ENCODE measurements at places on chromosomes 16 and 17. TPM values are rescaled to one million over a fixed set of nuclear protein-coding genes. Genes with fewer than 3 reads are reported as not detected.

DNA sequence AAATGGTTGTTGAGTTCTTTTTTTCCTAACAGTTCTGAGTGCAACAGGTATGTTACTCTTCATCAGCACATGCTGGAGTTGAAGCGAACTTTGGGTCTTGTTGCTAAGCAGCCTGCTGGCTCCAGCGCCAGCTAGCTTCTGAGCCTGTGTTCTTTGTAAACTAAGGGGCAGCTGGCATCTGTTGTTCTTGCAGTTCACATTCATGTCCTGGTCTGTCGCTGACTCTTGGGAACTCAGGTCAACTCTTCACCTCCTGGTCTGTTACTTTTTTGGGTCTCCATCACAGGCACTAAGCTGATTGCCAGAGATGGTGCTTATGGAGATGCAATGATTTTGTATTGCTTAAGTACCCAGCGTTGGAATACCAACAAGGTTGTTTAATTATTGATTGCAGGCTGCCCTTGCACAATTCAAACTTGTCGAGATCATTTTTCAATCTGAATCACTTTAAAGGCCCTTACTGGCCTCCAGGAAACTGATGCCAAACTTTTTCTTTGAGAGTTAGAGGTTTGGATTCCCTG, 40.9 kb downstream of the USP10 start:
- DNase-seq, result no peak

GRCh38 chr17:13513039-13513405, 88.7 kb downstream of the HS3ST3A1 start:
- DNase-seq, result no peak

Gene SLC6A2
- not detected for total RNA-seq

- DNase-seq, result no peak
Measured at GRCh38 chr17:61856035-61856434, 7.3 kb downstream of the BRIP1 start.

DNA sequence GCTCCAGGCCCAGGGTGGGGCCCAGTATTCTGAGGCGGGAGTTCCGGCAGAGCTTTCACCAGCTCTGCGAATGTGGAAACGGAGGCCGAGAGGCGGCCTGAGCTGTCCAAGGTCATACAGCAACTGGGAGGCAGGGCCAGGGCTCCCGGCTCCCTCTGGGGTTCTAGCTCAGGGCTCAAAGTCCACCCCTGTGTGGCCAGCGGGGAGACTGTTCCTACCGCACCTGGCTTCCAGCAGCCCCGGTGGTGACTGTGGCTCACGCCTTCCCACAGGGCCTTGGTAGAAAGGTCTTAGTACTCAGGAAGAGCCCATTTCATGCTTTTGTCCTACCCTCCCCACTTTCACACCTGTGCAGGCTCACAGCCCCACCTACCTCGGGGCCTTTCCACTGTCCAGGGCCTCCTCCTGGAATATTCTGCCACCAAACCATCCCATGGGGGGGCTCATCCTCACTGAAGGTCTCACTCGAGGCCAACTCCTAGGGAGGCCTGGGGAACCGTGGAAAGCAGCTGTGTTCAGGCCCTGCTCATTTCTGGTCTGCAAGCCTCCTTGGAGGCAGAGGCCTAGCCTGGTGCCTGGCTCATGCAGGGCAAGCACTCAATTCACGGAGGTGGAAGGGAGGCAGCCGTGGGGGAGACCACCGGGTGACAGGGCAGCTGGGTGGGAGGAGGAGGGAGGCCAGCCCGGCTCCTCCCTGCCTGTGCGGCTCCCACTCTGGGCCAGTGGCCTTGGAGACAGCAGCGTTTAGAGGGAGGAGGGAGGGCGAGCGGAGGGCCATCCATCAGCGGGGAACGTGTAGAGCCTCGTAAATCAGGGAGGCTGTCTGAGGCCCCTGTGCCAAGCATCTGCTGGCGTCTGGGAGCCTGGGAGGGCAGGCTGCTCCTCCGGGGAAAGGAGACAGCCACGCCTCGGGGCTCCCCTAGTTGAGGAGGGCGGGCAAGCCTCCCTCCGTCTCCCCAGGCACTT, 12.7 kb upstream of the DOC2B start:
- no peak for DNase-seq

- peak; percentile 46 for DNase-seq
Measured at GRCh38 chr17:46154151-46154816, 38.9 kb downstream of the KANSL1 start.

GRCh38 chr17:40531051-40531991, 29.9 kb upstream of the TNS4 start:
- peak; percentile 32 for DNase-seq

Gene IL17C
- 0.86 TPM for total RNA-seq

GRCh38 chr16:46638947-46639925, 18.1 kb upstream of the SHCBP1 start:
- no peak for DNase-seq

GRCh38 chr17:76612977-76613851, 27.6 kb upstream of the ST6GALNAC2 start:
- DNase-seq, result no peak

- DNase-seq, result no peak
Measured at GRCh38 chr17:74433421-74434121, 1.7 kb downstream of the GPRC5C start.

Gene TEKT1
- total RNA-seq, result not detected

- DNase-seq, result no peak
Measured at GRCh38 chr17:64339516-64340490, 50.9 kb downstream of the PECAM1 start.

DNA sequence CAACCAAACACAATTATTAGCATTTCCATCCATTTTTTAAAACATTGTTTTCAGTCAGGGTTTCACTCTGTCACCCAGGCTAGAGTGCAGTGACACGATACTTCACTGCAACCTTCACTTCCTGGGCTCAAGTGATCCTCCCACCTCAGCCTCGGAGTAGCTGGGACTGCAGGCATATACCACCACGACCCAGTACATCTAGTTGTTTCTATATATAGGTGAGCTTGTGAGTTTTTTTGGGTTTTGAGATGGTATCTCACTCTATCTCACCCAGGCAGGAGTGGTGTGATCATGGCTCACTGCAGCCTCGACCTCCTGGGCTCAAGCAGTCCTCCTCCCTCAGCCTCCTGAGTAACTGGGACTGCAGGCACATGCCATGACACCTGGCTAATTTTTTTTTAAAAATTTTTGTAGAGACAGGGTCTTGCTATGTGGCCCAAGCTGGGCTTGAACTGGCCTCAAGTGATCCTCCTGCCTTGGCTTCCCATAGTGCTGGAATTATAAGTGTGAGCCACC, 21.5 kb upstream of the ATP5MC1 start:
- no peak for DNase-seq

DNA sequence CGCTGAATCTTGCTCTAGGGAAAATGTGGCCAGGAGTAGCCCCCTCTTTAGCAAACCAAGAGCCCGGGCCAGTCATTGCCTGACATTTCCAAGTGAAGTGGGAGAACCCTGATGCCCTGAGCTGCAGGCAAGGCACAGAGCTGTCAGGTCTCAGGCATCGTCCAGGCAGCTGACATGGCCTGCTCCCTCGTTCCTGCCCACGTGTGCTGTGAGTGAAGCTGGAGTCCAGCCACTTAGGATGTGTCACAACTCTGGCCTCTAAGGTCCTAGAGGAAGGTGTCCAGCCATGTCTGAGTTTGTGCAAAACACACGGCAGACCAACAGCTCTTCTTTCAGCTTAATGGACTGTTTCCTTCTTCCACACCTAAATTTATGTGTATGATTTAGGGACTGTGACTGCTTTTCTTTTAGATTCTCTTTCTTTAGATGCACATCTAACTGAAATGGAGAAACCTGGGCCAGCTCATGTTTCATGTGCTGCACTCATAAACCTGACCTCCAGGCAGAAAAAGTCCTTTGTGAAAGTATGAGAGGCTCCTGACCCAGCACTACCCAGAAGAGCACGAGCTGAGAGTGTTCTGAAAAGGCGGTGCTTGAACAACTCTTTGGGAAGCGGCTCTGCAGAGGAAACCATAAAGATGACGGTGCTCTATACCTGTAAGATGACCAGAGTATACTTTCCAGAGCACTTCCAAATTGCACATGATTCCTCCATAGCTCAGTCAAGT, 14.8 kb upstream of the LIMD2 start:
- DNase-seq, result no peak

DNA sequence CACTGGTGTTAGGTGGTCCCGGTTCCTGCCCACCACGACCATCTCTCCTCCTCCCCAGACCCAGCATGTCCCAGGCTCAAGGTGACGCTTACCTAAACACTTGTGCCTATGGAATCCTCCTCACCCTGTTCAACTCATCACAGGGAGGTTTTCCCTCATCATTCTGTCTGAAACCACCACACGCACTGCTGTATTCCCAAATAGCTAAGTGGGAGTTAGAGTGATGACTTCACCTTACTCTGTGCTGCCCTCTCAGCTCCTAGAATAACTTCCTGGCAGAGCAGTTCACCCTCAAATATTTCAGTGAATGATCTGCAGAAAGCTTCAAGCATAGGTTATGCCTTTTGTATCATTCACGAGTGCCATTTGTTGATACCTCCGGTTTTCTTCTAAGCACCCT, 216.5 kb downstream of the CPPED1 start:
- DNase-seq, result no peak

GRCh38 chr17:80295559-80295958, 34.9 kb downstream of the RNF213 start:
- no peak for DNase-seq

DNA sequence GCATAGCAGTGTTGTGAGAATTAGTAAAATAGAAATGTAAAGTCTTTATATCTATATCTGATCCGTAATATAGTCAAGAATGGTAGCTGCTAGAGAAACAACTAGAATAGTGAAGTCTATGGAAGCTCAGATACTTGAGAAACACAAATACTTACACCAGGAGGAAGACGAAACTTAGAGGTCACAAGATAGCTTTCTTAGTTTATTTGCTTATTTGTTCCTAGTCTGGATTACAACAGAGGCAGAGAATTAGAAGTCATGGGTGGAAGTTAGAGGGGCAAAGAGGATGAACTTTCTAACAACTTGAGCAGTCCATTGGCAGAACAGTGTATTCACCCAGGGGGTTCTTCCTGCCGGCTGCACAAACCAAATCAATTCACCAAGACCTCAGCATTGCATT, 13.9 kb downstream of the GNGT2 start:
- no peak for DNase-seq

GRCh38 chr17:75753514-75754377, 11.2 kb downstream of the GALK1 start:
- DNase-seq, result peak; percentile 92

Gene GRAPL
- total RNA-seq, result 261 TPM

- peak; percentile 62 for DNase-seq
Measured at GRCh38 chr16:79845033-79845733, 244.6 kb upstream of the MAF start.

DNA sequence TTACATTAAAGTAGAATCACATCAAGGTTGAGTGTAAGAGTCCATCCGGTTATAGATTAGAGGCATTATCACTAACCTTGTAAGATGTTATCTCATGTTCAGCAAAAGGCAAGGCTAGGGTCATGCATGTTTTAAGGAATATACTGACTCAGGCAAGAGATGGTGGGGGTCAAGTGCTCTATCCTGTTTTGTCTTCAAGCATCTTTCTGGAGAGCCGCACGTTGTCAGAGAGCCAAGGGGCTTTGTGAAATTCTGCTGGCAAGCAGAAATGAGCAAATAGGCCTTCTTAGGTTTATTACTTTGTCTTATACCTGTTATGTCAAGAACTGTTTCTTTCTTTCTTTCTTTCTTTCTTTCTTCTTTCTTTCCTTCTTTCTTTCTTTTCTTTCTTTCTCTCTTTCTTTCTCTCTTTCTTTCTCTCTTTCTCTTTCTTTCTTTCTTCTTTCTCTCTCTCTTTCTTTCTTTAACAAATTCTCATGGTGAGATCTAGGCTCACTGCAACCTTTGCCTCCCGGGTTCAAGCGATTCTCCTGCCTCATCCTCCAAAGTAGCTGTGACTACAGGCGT, 47.3 kb upstream of the IL34 start:
- DNase-seq, result no peak

DNA sequence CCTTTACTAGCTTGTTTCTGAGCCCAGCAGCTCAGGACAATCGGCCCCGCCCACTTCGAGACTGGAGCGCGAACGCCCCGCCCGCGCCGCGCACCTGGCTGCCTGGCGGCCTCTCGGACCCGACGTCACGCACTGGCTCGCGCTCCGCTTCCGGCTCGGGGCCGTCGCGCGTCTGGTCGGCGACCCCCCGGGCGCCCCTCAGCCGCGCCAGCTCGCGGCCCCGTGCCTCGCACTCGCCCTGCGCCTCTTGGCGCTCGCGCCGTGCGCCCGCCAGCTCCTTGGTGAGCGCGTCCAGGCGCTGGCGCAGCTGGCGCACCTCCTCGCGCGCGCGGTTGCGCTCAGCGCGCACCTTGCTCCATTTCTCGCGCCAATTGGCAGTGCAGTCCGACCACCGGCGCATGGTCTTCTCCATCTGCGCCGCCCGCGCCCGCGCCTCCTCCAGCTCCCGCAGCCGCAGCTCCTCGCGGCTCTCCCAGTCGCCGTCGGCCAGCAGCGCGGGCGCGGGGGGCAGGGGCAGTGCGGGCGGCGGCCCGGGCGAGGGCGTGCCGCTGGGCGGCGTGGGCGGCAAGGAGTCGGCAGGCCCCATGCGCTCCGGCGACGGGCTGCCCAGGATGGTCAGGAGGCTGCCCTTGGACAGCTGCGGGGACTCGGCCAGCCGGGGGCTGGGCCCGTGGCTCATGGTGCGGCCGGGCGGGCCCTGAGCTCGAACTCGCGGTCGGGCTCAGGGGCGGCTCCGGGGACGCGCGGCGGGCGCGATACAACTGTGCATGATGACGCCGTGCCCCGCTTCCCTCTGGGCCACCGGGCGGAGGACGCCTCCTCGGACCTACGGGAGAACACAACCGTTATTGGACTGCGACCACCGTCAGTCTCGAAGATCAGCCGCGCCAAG, 7.6 kb downstream of the CCDC102A start:
- DNase-seq, result no peak

Gene GLTPD2
- not detected for total RNA-seq

Gene CDC6
- total RNA-seq, result 132 TPM

DNA sequence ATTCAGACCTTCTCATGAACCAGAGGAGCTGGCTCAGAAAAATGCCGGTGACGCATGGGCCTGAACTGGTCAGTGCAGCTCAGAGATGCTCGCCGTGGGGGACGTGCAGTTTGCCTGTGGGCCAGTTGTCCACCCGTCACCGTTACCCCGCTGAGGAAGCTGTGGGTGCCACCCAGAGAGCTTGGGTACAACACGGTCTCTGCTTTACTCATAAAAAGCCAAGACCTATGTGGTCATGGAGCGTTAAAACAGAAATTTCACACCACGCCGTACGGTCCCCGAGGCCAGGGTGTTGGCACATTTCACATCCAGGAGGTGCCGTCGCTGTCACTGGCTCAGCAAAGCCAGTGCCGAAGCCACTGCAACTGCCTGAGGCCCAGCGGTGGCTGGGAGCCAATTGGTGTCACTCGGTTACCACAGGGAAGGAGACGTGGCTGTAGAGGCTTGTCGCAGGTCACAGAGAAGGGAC, 120.9 kb downstream of the METRNL start:
- DNase-seq, result no peak

DNA sequence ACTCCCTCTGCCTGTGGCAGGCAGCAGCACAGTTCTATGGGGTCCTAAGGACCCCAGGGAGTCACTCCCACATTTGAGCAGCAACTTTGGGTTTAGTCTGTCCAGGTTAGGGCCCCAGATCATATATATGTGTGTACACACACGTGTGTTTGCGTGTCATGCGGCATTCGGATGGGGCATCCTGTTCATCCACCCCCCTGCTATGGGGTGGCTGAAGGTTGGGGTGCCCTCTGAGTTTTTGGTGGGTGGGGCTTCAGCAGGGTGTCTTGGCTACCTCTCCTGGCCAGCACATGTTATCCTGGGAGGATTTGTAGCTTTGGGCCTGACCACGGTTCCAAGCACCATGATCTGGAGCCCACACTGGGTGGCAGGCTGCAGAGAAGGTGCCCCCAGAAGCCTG, 100.7 kb downstream of the RAB11FIP4 start:
- no peak for DNase-seq
